ENCODE measurements at places on chromosomes 5 and 9. TPM values are rescaled to one million over a fixed set of nuclear protein-coding genes. Genes with fewer than 3 reads are reported as not detected.

PLAC8L1 gene
- 2.0 TPM for total RNA-seq

ADRB2 gene
- total RNA-seq = 0.22 TPM

DNA sequence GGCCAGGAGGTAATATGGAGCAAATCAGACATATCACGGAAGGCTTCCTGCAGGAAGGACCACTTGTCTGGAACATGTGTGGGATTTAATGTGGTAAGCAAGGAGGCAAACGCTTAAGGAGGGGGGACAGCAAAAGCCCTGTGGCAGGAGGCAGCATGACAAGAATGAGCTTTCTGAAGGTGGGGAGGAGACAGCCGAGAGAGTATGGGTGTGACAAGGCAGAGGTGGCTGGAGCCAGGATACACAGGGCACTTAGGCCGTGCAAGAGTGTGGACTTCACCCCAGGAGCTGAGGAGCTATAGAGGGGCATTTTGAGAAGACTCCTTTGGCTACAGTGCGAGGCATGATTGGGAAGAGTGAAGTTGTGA lies 14.4 kb upstream of the S1PR3 start:
- no peak overlapping the region for H3K27ac ChIP-seq
- H3K4me1 ChIP-seq = no peaks in the 10 kb centered on the region
- no peak overlapping the region for H3K4me3 ChIP-seq
- peaks cover 3% of the 10 kb centered on the region for H3K36me3 ChIP-seq

DNA sequence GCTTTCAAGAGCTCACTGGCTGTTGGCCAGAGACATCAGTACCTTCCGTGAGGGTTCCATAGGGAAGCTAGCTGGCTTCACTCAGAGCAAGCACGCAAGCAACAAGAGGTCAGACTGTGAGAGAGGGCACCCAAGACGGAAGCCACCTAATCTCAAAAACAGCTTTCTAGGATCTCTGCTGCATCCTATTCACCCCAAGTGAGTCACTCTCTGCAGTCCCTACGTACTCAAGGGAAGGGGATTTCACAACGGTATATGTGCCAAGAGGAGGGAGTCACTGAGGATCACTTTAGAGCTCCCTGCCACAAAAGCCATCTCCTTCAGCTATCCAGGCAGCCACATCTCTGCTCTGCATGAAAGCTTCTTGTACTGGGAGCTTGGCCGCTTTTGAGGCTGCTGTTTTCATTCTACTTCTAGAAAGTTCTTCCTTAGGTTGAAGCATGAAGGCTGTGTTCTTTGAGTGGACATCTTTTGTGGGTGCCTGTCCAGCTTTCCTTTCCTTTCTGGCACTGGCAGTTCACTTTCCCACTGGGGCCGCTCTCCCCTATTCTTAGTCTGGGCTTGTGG lies 249.5 kb downstream of the MAN2A1 start:
- H3K4me1 ChIP-seq = no peaks in the 10 kb centered on the region
- no peak for DNase-seq
- H3K27me3 ChIP-seq = no peaks in the 10 kb centered on the region
- no peak overlapping the region for H3K4me3 ChIP-seq

DNA sequence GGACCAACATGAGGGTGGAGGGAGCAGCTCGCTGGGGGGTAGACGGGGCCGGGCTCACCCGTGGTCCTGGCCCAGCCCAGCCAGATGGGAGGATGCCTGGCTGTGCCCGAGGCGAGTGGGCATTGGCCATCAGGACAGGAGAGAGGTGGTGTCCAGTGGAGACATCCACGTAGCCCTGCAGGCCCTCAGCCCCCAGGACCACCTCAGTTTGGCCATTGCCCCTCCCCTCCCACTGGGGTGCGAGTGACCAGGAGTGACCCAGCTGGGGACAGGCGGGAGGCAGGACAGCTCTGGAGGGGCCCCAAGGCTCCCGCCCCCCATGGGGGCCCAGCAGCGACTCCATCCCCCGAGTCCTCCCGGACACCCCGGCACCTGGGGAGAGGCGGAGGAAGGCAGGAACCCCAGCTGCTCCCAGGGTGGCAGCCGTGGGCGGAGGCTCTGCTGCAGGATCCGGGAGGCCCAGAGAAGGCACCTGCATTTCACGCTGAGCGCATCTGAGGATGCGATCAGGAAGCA lies 8.3 kb downstream of the NOXA1 start:
- peak; percentile 8 for DNase-seq
- no peaks in the 10 kb centered on the region for H3K27me3 ChIP-seq
- H3K36me3 ChIP-seq = no peaks in the 10 kb centered on the region

DNA sequence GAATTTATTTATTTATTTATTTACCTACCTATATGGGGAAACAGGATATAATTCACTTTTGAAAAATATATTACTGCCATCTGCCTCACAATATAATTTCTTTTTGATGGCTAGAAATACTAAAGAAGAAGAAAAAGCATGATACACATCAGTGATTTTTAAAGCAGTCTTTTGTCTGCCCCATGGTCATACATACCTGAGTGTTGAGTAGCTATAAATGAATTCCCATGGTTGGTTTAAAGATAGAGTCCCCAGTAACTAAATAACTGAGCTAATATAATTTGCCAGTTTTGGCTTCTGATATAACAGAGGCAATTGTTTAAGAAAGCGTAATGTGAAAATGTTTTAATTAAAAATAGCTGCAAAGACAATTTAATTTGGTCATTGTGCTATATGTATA lies 447.8 kb downstream of the PDE4D start:
- H3K27ac ChIP-seq = no peak overlapping the region
- no peak overlapping the region for H3K4me3 ChIP-seq
- peaks cover 2% of the 10 kb centered on the region for H3K4me1 ChIP-seq
- no peak for DNase-seq
- no peaks in the 10 kb centered on the region for H3K36me3 ChIP-seq

GRCh38 chr5:124806373-124807077 lies 60.1 kb upstream of the ZNF608 start:
- no peak overlapping the region for H3K27ac ChIP-seq
- H3K4me1 ChIP-seq = peaks cover 19% of the 10 kb centered on the region
- DNase-seq = no peak
- no peak overlapping the region for H3K4me3 ChIP-seq
- H3K27me3 ChIP-seq = no peaks in the 10 kb centered on the region

MOB3B gene
- total RNA-seq = 15.3 TPM
